ENCODE measurements at places on chromosomes 12 and 14. TPM values are rescaled to one million over a fixed set of nuclear protein-coding genes. Genes with fewer than 3 reads are reported as not detected.

DNA sequence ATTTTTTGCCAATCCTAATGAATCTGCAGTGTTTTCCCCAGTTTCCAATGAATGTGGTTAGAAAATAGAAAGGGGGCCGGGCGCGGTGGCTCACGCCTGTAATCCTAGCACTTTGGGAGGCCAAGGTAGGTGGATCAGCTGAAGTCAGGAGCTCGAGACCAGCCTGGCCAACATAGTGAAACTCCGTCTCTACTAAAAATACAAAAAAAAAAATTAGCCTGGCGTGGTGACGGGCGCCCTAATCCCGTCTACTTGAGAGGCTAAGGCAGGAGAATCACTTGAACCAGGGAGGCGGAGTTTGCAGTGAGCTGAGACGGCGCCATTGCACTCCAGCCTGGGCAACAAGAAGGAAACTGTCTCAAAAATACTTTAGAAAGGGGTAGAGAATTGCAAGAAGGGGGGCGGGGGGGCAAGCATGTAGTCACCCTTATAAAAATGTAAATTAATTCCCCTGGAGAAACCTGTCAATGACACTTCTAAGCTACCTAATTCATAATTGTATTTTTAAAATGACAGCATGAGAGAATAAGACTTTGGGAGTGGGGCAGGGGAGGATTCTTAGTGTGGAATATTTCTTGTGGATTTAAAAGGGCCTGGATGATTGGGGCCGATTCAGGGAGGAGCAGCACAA is 1.7 kb downstream of the KLHDC2 start:
- DNase-seq: no peak

Gene KLRF1
- 1.8 TPM for total RNA-seq

- DNase-seq: no peak
These were observed 26.5 kb downstream of the FBXL14 start for GRCh38 chr12:1567852-1568251.

DNA sequence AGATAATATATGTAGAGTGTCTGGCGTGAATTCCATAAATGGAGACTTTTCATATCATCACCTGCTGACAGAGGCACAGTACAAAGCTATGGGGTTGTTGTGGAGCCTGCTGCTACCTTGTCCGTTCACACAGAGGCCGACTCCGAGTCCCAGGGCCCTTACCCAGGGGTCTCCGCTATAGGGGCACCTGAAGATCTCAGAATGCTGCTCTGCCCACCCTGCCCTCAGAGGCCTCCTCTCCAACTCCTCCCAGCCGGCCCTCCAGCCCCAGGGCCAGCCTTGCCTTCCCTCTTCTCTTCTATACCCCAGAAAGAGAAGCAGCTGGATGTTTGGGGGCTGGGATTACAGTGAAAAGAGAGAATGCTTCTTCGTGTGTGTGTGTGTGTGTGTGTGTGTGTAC is 21.3 kb downstream of the NCKAP5L start:
- no peak for DNase-seq

DNA sequence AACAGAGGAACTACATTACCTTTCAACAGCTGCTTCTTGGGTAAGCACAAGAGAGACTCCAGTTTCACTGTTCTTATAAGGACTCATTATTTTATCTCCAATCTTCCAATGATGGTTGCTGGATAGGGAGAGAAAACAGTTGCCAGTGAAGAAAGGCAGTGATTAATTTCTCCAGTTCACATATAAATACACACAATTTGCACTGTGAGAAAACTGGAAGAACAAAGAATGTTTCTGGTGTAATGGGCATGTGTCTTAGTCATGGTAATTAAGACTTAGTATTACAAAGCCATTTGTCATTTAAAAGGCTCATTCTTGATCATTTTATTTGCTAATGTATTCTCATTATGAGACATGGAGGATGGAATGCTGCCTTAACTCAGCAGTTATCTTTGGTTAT is 78.0 kb upstream of the FAR2 start:
- DNase-seq: no peak

DNA sequence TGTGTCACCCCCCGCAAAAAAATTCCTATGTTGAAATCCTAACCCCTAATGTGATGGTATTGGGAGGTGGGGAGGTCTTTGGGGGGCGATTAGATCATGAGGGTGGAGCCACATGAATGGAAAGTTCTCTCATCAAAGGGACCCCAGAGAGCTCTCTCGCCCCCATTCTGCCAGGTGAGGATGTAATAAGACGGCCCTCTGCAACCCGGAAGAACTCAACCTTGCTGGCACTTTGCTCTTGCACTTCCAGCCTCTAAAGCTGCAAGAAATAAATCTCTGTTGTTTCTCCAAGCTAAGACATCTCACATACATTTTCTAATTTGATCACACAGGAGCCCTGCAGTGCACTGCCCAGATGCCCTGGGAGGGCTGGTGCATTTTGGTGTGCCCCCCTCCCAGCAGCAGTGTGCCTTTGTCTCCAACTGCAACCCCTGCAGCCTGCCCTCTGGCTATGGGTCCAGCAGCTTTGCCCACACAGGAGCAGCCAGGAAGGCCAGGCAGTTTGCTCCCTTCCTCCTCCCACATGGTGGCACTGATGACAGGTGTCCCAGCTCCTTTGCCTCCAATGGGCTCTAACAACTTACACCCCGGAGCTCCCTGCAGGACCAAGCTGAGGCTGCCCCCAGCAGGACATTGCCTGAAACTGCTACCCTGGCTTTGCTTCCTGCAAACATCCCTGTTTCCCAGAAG is 59.3 kb downstream of the C14orf132 start:
- DNase-seq: peak; percentile 32

Gene TXNRD1
- total RNA-seq: 1,093 TPM

- no peak for DNase-seq
These were observed 11.9 kb upstream of the CIPC start for GRCh38 chr14:77086017-77086727.

Gene ACSM4
- not detected for total RNA-seq

Gene ZDHHC22
- total RNA-seq: not detected

Gene SPX
- 1.1 TPM for total RNA-seq

Gene TGM1
- 0.86 TPM for total RNA-seq

DNA sequence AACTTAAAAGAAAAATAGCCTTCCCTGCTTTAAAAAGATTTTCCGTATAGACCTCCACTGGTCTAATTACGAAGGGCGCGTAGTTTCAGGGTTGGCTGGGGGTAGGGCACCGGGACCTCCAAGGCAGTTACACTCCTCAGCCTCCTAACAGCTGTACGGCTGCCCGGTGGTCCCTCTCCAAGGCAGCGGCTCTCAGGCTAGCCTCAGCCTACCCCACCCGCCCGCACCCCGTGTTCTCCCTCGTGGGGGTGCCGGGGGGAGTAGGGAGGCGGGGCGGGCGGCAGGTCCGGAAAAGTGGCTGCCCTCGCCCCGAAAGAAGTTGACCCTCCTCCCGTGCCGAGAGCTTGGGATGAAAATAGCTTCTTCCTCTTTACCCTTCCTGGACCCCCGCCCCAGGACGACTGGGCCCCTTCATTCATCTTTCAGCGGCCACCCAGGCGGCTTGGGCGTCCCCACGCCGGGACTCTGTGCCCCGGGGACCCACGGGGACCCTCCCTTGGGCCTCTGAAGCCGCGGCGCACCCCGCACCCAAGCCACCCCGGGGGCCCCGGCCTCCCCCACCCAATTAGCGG is 991 bp upstream of the RCOR1 start:
- peak; percentile 21 for DNase-seq

Gene HCFC2
- 6.1 TPM for total RNA-seq

DNA sequence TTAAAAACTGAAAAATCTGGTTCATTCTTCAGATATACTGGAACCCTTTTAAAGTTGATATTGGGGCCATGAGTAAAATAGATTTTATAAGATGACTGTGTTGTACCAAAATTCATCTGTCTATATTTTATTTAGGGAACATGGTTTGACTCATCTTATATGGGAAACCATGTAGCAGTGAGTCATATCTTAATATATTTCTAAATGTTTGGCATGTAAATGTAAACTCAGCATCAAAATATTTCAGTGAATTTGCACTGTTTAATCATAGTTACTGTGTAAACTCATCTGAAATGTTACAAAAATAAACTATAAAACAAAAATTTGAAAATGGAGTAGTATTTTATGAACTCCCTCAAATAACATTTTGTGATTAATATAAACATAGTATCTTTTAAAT is 14.2 kb downstream of the PTGER2 start:
- no peak for DNase-seq

GRCh38 chr14:39268393-39268792 is 34.7 kb downstream of the MIA2 start:
- DNase-seq: no peak

GRCh38 chr14:101071493-101071906 is 168.0 kb upstream of the RTL1 start:
- no peak for DNase-seq

DNA sequence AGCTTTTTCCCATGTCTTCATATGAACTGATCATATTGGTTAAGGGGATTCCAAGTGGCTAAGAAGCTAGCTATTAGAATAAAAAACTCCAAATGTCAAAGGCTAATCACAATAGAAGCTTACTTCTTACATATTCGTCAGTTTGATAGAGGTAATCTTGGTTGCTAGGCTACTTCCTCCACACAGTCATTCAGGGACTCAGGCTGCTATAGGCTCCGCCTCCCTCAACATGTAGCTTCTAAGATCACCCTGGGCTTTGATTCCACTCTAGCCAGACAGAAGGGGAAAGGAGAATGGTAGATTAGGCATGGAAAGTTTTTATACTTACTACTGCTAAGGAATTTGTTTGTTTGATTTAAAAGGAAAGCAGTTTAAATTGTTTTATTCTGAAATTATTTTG is 207.9 kb downstream of the EFCAB11 start:
- DNase-seq: no peak

DNA sequence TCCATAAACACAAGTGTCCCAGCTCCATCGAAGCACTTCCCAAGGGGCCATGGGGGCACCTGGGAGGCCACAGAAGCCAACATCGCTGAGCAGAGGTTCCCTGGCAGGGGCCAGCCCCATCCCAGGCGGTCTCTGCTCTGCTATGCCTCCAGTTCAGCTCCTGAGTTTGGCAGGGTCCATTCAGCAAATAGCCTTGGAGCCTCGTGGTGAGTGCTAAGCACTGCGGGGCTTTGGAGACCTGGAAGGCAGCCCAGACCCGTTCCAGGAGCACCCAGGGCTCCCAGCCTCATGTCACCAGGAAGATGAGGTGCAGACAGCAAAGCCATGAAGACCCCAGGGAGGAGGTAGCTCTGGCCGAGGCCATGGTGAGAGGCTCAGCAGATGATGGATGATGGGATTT is 109.5 kb downstream of the LGMN start:
- no peak for DNase-seq

DNA sequence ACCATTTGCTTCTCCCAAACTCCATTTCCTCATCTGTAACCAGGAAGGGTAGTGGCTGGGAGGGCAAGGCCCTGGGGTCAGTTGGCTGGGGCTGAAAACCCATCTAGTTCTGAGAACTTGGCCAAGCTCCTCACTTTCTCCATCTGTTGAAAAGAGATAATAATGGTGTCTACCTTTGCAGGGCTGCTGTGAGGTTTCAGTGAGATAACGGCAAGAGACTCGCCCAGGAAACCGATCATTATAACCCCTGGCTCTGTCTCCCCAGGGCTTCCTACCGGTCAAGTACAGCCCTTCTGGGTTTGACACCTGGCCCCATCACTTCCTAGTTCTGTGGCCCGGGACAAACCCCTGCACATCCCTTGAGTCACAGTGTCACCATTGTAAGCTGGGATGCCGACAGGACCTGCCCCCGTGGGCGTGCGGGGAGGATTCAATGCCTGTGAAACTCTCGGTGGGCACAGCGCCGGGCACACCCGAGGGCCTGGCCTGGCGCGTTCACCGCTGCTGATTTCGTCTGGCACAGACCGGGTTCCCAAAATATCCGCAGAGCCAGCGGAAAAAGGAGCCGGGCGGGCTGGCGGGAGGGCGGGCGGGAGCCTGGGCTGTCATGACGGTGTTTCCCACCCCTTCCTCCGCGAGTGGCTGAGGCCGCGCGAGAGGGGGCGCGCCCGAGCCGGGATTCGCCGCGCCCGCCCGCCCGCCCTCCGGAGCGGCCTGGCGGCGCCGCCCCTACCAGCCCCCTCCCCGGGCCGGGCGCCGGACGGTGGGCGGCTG is 4.4 kb downstream of the KMT5A start:
- DNase-seq: peak; percentile 84

Gene CEBPE
- not detected for total RNA-seq

- DNase-seq: peak; percentile 17
These were observed 15.5 kb downstream of the PRKAB1 start for GRCh38 chr12:119683413-119683812.

DNA sequence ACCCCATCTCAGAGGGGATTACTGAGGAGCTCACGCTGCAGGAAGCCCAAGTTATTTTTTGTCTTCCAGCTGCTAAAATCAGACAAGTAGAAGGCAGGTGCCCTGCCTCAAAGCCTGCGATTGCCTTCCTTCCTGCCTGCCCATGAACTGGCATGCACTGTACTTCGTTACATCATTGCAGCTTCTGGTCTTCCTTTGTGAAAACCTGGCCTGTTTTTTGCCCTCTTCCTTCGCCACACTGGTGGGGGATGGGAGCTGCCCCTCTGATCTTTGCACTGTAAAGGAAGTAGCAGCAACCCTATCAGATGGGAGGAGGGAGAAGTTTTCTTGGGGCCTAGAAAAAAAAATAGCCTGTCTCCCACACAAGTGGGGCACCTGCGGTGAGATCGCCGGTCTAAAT is 1098.7 kb downstream of the BCL11B start:
- no peak for DNase-seq

Gene CCND2
- not detected for total RNA-seq

GRCh38 chr12:92290350-92290695 is 144.7 kb upstream of the BTG1 start:
- DNase-seq: no peak

DNA sequence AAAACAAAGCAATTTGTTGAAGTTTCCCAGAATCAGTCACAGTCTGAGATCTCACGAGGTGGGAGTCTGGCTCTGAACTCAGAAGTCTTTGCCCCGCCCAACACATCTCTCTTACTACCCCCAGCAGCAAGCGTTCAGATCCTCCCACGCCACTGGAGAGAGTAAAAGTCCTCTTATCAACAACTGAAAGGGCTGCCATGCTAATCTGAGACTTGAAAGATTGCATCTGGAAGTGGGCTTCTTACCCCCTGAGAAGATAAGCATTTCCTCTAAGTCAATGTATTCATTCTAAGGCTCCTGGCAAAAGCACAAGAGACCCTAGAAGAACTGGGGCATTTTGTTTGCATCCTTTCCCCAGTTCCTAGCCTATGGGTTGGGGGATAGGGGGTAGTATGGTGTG is 34.1 kb upstream of the STON2 start:
- no peak for DNase-seq

GRCh38 chr12:20248646-20249045 is 119.7 kb upstream of the PDE3A start:
- DNase-seq: no peak

DNA sequence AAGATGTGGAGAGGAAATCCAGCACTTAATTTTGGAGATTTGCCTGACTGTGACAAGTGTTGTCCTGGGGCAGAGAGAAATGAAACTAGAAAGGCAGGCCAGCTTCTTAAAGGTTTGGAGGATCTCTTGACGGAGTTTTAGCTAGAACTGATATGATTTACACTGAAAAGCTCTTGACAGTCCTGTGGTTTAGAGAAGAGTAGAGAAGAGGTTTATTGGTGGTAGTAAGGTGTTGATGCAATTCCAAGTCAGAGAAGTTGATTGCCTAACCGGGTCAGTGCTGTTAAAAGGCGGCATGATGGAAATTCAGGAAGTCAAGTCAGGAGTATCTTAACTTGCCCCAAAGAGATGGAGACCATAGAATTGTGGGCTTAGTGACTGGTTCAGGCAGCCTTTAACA is 89.0 kb upstream of the TRAF3 start:
- DNase-seq: no peak
